ENCODE measurements at places on chromosomes 5 and 9.

DNA sequence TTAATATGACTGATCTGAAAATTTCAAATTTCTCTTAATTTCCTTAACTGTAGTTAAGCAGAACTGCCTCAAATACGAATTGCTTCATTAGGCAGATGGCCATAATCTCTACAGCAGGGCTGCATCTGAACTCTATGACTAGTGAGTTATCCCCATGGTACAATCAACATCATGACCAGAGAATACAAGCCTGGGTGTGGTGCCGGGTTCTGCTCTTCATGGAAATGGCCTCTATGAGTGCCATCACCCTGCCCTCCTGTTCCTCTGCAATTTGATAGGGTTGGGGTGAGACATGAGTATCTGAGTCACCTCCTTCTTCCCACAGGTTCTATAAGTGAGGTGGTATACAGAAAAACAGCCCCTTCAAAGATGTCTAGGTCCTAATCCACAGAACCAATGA, 235.9 kb downstream of the AP3B1 start:
- no peak for DNase-seq

- no peak for DNase-seq
Measured at GRCh38 chr5:165642366-165642765, 2136.9 kb downstream of the MAT2B start.

DNA sequence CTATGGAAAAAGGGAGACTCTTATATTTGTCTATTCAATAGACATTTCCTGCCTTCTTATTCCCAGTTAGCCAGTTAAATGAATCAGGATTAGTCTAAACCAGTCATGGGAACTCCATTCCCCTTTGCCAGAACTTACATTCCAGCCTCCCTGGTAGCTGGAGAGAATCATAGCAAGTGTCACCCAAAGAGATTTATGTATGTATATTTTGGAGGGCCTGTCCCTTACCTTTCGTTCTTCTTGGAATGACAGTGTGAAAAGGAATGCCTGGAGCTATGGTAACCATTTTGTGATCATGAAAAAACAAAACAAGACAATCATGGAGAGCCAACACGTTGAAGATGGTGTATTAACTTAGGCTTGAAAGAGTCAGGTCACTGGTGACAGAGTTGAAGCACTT, 627.7 kb downstream of the CCDC171 start:
- no peak for DNase-seq

DNA sequence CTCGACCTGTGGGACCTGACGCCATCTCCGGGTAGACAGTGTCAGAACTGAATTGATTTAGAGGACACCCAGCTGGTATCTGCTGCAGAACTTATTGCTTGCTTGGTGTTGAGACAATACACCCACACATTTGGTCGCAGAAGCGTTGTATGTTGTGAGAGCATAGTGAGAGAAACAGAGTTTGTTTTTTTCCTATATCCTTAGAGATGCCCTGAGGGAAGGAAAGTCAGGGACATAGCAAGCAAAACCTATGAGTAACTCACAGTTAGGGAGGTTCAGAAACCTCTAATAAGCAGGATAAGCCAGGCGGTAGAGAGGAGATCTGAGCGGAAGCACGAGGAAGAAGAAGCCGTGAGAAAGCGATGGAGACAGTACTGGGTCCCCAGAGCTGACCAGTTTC, 59.8 kb downstream of the PTCD2 start:
- no peak for DNase-seq

DNA sequence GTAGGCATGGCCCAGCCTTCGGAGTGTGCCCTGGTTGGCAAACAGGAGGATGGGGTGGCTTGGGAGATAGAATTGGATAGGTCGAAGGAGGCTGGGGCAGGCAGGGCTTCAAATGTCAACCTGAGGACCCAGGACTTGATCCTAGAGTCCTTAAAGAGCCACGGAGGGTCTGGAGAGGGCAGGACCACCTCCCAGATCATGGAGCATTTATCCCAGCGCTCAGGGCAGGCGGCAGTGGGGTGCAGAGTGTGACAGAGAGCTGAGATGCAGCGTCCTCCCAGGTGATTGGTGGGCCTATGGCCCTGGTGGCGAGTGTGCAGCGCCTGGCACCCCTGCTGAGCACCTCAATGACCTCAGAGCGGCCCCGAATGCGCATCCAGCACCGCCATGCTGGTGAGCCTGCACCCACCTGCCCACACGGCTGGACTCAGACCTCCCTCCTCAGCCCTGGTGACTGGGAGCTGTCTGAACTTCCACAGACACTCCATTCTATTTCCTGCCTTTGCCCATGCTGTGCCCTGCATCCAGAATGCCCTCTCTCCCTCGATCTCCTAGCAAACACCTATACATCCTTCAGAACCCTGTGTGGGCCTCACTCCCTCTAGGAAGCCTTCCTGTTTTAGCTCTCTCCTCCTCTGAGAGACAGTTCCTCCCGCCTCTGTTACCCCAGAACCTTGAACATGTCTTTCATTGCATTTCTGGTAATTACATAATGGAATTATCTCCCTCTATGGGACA, 6.3 kb downstream of the ADGRD2 start:
- DNase-seq: no peak

GRCh38 chr5:177472460-177473442, 683 bp downstream of the DBN1 start:
- no peak for DNase-seq

DNA sequence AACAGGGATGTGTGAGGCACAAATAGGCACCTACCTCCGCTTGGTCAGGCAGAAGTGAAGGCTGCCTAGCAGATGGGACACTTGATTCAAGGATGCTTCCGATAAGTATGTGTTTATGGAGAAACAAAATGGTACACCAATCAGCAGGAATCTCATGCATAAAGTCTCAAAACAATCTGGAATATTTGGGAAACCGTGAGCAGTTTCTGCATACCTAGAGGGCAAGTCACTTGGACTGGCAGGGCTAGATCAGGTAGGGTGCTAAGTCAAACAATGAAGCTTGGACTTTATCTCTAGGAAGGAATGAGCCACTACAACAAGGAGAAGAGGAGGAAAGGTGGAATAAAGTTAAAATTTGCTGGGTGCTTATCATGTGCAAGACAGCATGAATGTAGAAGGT, 5.5 kb downstream of the EPB41L4A start:
- DNase-seq: no peak
